ENCODE measurements at places on chromosomes 1 and 21. TPM values are rescaled to one million over a fixed set of nuclear protein-coding genes. Genes with fewer than 3 reads are reported as not detected.

- no peak for DNase-seq
Observed at GRCh38 chr1:92877081-92877711, 45.4 kb downstream of the RPL5 start.

GRCh38 chr1:43541721-43542401 lies 11.2 kb downstream of the PTPRF start:
- DNase-seq: peak; percentile 91

GRCh38 chr1:178768423-178768822 lies 43.4 kb downstream of the RALGPS2 start:
- DNase-seq: no peak

- DNase-seq: no peak
Observed at GRCh38 chr1:29674627-29675326, 438.5 kb downstream of the PTPRU start.

DNA sequence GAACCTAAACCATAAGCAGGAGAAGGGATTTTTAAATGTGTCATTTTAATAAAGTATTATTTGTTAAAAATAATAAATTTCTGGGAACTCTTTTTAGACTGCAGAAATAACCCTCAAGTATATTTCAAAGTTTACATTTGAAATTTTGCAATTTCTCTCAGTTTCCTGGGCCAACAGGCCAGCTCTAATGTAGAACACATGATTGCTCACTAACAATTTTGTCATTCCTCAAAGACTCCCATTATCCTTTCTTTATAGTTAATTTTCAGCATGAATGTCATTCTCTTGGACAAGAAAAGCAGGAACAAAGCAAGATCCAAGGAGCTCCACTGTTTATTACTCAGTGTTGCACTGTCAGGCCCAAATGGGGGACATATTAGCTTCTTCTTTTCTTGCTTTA lies 119.4 kb upstream of the VANGL1 start:
- DNase-seq: no peak

Gene DMRTA2
- not detected for total RNA-seq

DNA sequence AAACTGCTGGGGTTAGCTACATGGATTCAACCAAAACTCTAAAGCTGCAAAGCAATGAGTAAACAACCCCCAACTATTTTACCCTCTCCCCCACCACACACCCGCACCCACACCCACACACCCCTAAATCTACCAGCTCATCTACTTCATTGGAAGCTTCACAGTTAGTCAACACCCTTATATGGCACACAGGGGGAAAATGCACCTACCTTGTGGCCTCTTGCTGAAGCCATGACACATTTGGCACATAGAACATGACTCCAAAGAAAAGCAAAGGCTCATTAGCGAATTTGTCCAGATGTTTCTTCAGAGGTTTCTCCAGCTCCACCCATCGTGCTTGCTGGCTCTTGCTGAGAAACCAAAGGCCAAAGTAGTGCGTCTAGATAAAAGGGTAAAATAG lies 99.8 kb downstream of the PTPN14 start:
- no peak for DNase-seq

DNA sequence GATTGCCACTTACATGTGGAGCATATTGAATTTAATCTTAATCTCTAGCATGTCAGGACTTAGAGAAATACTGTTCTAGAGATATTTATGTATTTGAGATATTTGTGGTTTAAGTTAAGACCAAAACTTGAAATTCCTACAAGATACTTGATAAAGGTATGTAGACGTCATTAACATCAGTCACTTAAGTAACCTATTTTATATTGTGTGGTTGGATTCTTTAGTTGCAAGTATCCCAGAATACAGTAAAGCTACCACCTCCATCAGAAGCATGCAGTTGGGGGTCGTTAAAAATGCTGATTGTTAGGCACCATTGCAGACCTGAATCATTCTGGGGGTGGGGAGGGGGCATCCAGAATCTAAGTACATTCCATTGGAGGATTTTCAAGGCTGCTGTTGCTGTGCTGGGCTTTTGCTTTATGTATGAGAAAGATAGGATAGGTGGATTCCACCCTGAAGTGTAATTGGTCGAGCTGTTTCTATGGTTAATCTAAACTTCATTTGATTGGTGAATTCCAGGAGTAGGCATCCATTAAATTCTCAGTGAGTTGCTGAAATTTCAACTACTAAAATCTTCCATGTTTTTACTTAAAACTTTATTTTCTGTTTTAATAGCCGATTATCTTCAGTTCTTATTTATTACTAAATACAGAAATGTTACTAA lies 4.0 kb downstream of the H3-3A start:
- no peak for DNase-seq

DNA sequence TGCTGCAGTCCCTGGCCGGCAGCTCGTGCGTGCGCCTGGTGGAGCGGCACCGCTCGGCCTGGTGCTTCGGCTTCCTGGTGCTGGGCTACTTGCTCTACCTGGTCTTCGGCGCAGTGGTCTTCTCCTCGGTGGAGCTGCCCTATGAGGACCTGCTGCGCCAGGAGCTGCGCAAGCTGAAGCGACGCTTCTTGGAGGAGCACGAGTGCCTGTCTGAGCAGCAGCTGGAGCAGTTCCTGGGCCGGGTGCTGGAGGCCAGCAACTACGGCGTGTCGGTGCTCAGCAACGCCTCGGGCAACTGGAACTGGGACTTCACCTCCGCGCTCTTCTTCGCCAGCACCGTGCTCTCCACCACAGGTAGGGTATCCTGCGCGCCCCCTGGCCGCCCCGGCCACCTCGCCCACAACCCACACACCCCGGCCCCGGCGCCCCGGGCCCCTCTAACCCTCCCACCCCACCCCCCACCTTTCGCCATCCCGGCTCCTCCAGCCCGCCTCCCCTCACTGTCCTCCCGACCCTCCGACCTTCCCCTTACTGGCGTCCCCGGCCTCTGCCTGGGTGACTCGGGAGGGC lies 352 bp downstream of the KCNK1 start:
- peak; percentile 63 for DNase-seq

DNA sequence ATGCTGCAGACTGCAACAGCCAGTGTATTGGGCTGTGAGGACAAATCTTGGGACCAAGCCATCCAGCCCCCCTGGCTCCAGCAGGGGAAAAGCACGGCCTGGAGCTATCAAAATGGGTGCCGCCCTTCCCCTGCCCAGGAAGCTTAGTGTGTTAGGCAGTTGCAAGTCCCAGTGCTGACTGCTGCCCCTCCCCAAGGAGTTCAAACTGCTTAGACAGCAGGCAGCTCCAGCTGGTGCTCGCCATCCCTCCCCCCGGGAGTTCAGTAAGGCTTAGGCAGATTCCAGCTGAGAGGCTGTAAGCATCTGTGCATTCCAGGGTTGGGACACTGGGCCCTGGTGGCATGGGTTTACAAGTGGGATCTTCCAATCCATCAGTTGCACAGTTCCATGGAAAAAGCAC lies 579.6 kb upstream of the NR5A2 start:
- DNase-seq: peak; percentile 15

Gene TAF1A
- 4.7 TPM for total RNA-seq

- no peak for DNase-seq
Observed at GRCh38 chr1:14928412-14928811, 225.1 kb upstream of the TMEM51 start.

DNA sequence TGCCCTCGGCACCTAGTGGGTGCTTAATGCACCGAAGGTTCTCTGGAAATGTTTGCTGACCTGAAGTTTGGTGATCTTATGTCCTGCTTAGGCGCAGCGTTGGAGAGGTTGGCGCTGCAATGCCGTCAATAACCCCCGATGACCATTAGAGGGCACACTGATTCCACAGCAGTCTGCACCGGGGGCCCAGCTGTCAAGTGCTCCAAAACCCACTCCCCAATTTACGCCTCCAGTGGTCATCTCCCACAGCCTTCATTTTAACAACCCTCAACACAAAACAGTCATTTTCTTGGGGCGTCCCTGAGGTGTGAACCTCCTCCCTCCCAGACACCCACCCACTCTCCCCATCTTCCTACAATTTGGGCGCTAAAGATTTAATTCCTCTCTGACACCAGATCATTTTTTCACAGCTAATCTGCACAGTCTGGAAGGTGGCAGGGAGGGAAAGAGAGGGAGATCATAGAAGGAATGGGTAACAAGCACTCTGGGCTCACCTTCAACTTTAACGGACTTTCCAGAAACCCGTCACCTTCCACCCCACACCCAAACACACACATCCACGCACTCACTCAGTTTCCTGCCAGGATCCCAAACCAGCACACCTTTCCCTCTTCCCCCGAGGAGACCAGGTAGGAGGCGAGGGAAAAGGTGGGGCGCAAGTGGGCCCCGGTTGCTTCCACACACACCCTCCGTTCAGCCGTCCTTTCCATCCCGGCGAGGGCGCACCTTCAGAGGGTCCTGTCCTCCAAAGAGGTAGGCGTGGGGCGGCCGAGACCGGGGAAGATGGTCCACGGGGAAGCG lies 570 bp upstream of the NPR1 start:
- DNase-seq: peak; percentile 48

DNA sequence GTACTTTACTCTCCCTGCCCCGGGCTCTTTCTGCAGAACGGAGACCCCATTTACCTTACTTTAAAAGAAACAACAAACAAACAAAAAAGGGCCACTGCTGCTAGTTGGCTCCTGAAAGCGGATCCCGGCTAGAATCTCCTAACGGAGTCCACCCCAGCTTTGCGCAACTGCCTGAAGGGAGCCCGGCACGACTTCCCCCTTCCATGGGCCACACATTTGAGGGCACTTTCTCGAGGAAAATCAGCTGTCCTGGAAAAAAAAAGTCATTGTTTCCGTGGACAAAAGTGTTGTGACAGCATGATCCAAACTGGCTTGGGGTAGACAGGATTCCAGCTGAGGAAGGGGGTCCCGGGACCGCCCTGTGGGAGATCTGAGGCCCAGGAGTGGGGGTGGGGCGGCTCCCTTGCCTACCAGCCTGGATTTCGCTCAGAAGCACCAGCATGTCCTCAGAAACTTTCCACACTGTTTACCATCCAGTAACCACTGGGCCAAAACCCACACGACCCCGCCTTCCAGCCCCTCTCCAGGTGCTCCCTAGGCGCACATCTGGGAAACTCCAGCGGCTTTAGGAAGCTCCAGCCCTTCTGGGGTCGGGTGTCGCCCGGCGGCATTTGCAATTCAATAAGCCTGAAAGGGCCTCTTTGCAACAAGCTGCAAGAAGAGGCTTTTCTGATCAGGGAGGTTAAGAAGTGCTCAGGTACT lies 4.8 kb downstream of the RIPK4 start:
- DNase-seq: peak; percentile 78

GRCh38 chr1:93078638-93078985 lies 471 bp upstream of the MTF2 start:
- DNase-seq: no peak

GRCh38 chr1:143736562-143736961 lies 235.2 kb downstream of the FAM72C start:
- DNase-seq: no peak

Gene MYOM3
- 269 TPM for total RNA-seq

- DNase-seq: no peak
Observed at GRCh38 chr1:184854036-184854435, 99.4 kb upstream of the EDEM3 start.

GRCh38 chr1:53946252-53947171 lies at the start of gene LRRC42:
Gene LRRC42, plus strand, starts transcription at chr1:53946350. Its CDS starts 5,650 bp downstream, at chr1:53952000.
- DNase-seq: no peak

- DNase-seq: no peak
Observed at GRCh38 chr1:93042187-93043056, 36.7 kb upstream of the MTF2 start.

DNA sequence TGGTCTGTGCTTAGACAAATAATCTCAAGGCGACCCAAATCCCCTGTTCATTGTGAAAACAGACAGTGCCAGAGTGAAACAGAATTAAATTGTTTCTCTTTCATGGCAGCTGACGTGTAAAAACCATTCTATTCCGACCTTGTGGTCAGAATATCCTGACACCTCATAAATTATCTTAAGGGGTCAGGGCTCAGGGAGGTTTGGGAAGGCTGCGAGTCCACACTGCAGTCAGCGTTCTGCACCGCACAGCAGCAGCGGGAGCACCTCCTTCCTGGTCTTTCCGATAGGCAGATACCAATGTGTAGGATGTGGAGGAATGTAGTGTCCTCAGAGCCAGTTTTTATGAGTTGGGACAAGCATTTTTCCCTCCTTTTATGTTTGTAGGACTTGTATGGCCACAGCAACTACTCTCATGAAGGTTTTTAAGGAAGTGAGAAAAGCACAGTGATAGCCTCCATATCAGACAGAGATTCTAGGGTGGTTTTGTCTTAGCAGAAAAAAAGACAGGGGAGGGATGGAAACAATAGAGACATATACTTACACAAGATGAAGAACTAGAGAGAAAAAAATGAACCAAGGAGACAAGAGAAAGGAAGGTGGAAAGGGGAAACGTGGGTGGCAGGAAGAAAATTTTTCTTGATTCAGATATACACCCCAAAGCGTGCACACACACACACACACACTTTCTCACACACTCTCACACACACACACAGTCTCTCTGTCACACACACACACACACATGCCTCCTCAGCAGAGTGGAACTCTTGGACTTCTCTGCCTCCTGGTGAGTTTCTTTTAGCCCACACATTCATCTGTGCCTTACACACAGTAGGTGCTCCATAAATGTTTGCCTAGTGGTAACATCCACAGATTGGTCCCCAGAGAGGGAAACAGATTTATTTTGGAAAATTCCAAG lies 68.6 kb downstream of the NTMT2 start:
- DNase-seq: peak; percentile 50

GRCh38 chr1:84223751-84224432 lies 77.6 kb upstream of the SAMD13 start:
- DNase-seq: no peak

- no peak for DNase-seq
Observed at GRCh38 chr1:85049735-85050166, 1.5 kb upstream of the MCOLN3 start.

- DNase-seq: no peak
Observed at GRCh38 chr1:244155661-244156060, 104.6 kb downstream of the ZBTB18 start.

- no peak for DNase-seq
Observed at GRCh38 chr1:207837673-207838072, 73.3 kb downstream of the CD34 start.

GRCh38 chr1:15531682-15532081 lies 5.0 kb downstream of the DNAJC16 start:
- no peak for DNase-seq

Measured in right cardiac atrium (tissue), 5 donors.